ENCODE measurements at places on chromosomes 5 and 9.

DNA sequence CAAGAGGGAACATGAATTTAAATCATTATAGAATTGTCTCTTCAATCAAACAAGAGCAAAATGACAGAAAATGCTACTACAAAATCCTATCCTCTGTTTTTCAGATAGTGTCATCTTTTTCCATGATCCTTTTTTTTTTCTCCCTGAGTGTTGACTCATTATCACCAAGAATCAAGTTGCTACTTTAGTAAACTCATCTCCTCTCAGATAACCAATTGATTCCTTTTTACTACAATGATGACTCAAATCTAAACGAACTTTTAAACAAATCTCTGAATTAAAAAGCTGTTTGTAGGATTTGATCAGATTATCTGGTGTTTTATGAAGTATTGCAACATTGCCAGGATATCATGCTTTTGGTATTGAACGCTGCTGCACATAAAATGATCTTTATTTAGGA, 23.9 kb upstream of the IL7R start:
- no peak for DNase-seq

- DNase-seq: no peak
Observed at GRCh38 chr9:7921545-7922197, 122.1 kb upstream of the DMAC1 start.

GRCh38 chr5:123776761-123777160, 264.8 kb downstream of the CSNK1G3 start:
- DNase-seq: no peak

GRCh38 chr5:159510282-159510681, 180.0 kb upstream of the IL12B start:
- no peak for DNase-seq

DNA sequence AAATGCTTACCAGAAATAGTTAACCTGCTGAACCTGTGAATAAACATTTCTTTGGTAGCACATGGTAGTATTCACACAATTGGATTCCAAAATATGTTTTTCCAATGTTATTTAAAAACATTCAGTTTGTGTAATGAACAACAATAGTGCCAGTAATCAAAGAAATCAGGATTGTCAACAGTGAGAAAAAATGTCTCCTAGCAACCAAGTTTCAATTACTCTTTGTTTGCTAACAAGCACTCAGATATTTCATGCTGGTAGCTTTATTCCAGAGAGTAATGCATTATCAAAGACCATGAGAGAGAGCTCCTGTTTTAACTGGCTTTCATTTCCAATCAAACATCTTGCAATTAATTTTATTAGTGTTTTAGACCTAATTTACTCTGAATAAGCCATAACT, 768.1 kb upstream of the GRAMD2B start:
- DNase-seq: no peak

- DNase-seq: no peak
Observed at GRCh38 chr5:142952229-142952628, 182.1 kb downstream of the ARHGAP26 start.

DNA sequence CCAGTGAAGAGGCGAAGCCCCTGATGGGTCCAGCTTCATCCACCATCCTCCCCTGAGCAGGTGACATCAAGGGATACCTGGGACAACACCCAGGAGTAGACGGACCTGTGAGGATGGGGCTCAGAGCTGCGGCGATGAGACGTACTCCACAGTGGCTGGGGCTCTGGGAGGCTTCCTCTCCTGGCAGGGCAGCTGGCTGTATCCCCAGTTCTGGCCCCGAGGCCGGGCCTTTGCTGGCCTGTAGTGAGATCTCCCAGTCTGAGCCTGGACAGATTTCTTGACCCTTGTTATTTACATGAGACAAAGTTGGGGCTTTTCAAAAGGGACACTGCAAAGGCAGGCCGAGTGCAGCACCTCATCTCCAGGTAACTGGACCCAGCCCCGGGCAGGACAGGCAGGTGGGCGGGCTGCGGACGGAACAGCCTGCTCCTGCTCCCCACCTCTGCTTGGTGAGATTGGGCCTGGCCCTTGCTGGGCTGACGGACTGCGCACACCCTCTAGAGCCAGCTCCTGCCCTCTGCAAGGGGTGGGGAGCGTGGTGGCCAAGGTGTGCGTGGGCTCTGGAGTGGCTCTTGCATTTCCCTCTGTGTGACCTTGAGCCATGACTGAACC, 23.1 kb downstream of the IER5L start:
- no peak for DNase-seq

GRCh38 chr5:111914966-111915636, 158.1 kb upstream of the NREP start:
- DNase-seq: no peak

DNA sequence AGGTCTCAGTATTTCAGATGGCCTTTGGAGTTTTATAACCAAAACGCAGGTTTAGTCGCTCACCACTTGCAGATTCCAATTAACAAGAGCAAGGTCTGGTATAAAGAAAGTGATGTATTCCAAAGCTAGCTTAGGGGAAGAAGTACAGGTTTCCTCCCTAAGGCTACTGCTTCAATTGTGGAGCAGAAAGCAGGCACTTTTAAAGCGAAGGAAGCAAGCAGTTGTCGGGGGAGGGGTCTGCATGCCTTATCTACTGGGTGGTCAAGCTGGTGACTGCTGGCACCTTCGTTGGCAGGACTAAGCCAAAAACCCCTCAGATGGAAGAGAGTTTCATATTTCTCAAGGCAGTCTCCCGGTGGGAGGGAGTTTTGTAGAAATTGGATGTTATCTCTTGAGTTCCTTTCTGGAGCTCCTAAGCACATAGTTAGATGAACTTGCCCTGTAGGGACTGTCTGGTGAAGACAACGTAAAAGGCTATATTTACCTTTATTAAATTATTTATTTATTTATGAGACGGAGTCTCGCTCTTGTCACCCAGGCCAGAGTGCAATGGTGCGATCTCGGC, 1.6 kb upstream of the TMEM245 start:
- no peak for DNase-seq

GRCh38 chr9:97924386-97924785, 2.1 kb upstream of the TRMO start:
- DNase-seq: no peak

Data from activated CD8-positive, alpha-beta memory T cell treated with anti-CD3 and anti-CD28 coated beads for 1 hour (primary cell).